ENCODE measurements at places on chromosomes 2 and 18.

- DNase-seq: no peak
Observed at GRCh38 chr2:240589375-240589774, 2.8 kb downstream of the CAPN10 start.

DNA sequence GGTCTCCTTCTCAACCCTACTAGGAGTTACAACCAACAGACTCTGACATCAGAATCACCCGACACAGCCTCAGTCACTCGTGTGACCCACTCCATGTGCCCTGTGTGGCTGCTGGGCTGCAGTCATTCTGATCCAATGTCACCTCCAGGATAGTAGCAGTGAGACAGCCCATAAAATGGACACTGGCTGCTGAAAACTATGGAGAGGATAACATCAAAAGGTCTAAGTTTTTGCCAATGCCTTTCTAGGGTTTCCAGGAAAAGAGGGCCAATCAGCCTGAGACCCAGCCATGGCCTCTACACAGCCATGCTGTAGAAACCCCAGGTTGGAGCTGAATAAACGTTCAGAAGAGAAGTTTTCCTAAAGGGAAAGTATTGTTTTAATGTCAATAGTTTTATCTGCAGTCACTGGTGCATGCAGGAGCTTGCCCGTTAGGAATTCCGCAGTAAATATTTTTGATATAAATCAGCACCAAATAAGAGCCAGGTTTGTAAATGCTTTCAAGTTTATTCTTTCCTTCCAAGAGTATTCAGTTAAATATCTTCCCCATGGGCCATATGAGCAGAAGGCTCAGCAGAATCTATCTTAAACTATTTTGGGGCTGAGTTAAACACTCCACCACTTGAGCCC, 92.2 kb upstream of the PID1 start:
- DNase-seq: no peak

GRCh38 chr2:235766278-235766677, 272.4 kb downstream of the AGAP1 start:
- peak; percentile 73 for DNase-seq

- no peak for DNase-seq
Observed at GRCh38 chr2:61887717-61888266, 664 bp downstream of the CCT4 start.

DNA sequence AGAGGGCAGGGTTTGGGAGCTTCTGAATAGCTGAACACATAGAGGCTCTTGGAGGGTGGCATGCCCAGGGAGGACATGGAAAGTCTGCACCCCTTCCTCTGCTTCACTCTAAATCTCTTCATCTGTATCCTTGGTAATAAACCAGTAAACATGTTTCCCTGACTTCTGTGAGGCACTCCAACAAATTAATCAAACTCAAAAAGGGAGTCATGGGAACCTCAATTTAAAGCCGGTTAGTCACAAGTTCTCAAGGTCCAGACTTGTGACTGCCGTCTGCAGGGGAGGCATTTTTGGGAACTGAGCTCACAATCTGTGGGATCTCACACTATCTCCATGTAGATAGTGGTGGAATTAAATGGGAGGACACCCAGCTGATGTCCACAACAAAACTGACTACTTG, 33.1 kb upstream of the STON1 start:
- no peak for DNase-seq

DNA sequence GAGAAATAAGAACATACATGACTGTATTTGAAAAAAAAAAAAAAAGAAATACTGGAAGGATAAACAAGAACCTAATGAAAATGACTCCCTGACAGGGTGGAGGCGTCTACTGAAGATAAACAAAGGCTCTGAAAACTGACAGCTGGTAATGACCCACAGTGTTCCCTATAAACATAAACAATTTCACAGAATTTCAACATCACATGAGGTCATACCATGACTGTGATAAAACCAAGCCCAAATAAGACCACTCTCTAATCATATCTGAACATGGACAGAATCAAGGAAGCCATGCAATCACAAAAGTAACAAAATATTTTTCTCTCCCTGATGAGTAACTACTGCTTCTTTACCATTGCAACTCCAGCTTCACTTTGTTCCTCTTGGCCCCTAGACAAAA, 159.3 kb downstream of the FAM124B start:
- DNase-seq: no peak

GRCh38 chr2:227867386-227867785, 4.0 kb upstream of the DAW1 start:
- no peak for DNase-seq

DNA sequence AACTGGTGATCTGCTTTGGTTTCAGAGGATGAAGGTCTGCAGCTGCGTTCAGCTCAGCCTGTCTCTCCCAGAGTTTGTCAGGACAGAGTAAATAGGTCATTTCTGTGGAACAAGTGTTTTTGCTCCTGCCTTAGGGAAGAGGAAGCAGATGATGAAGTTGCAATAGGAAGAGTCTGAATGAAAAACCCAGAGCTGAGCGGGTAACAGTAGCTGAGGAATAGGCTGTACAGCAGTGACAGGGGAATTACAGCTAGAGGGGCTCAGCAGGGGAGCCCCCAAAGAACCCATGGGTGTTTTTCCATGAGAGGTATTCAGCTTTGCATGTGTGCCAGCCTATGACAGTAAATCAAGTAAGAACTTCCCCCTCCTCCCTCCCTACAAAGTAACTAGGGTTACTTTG, 10.3 kb upstream of the CYBRD1 start:
- no peak for DNase-seq

- no peak for DNase-seq
Observed at GRCh38 chr2:16713011-16713423, 47.4 kb upstream of the CYRIA start.

- DNase-seq: no peak
Observed at GRCh38 chr2:238167344-238167715, 8.6 kb downstream of the ERFE start.

DNA sequence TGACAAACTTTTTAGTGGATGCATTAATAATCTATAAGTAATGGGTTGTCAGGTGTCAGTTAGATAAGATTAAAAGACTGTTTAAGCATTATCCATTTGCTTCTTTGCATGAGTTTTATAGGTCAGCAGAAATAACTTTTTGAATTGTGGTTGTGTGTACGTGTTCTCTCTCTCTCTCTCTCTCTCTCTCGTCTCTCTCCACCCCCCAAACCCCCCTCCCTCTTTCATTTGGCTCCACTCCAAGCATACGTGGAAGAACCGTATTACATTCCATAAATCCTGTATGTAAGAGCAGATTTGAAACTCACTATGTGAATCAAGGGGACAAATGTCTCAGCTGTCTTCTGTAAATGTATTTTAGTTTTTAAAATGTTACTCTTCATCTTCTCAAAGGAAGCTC, 120.2 kb downstream of the MEIS1 start:
- no peak for DNase-seq

DNA sequence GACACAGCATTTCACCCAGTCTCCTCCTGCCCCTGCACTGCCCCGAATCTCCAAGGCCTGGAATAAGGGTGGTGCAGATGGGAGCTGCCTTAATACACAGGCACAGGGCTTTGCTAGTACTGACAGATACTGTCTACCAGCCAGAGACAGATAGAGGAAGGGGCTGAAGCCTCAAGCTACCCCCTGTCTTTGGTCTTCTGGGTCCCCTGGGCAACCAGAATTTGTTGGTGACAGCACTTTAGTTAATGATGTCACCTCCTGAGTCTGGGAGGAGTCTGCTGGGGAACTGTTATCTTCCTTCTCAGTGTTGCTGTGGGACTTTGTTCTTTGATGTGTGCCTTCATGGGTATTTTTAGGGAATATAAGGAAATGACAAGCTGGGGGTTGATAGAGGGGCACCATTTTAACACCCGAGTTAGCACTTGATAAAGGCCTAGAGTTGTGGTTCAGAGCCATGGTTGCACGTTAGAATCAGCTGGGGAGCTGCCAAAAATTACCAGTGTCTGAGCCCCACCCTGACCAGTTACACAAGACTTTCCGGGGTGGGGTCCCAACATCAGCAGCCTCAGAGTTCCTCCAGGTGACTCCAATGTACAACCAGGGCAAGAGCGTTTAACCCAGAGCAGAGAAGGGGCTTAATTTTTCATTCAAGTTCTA, 136.8 kb downstream of the SMAD7 start:
- DNase-seq: peak; percentile 63

GRCh38 chr2:17788773-17789172, 27.5 kb upstream of the MSGN1 start:
- DNase-seq: no peak

GRCh38 chr18:35673682-35674081, 92.1 kb downstream of the GALNT1 start:
- no peak for DNase-seq

DNA sequence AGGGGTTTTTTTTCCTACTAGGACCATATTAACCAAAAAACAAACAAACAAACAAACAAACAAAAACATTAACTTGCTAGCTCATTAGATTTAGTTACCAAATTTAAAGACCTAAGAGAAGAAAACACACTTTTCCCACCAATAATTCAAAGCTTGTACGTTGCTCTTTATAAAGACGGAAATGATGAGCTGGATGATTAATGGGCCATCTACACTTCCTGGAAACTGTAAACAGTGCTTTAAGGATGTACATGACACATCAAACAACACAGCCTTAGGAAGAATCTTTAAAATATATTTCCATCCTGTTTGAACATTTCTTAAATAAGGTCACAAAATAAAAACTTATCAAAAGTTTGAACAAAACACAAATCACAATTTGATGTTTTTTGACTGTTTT, 982 bp downstream of the BMP10 start:
- DNase-seq: no peak

Measured in hematopoietic multipotent progenitor cell treated with erythropoietin and hydrocortisone succinate and interleukin-3 and kit ligand, for 15 days (in vitro differentiated cells).